ENCODE measurements at places on chromosomes 2 and 18.

DNA sequence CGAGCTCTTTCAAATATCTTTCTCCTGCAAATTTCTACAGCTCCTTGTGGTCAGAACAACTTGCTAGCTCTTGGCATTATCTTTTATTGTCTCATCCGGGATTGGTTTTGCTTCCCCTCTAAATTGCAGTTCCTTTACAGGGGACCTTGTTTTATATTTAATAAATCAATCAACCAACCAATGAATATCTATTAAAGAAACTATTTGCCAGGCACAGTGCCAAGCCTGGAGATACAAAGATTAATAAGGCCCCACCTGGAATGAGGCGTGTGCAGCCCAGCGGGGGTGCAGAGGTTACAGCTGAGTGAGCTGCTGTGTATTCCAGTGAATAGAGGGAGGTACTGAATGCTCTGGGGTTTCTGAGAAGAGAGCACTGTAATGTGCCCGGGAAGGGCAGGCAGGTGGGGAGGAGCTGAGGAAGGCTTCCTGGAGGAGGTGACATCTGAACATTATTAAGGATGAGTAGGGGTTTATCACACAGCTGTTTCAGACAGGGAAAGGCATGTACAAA, 51.8 kb downstream of the LIPG start:
- no peak for DNase-seq

DNA sequence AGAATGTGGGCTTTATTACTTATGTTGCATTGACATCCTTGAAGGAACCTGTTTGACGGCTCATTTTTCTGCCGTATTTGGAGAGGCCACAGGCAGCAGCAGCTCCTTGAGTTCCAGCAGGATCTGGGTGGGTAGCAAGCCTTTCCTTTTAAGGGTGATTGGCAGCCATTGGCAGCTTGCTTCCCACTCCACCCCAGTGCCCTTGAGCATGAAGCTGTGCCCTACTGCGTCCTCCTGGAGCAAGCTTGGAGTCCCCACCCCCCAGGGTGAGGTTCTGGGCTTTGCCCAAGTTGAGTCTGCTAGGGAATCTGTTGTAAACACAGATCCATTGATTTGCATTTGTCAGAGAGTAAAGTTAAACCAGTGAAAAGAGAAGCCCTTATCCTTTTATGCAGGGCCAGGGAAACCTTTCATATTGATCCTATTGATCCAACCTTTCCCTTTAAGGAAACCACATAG, 9.2 kb downstream of the ONECUT2 start:
- no peak for DNase-seq

DNA sequence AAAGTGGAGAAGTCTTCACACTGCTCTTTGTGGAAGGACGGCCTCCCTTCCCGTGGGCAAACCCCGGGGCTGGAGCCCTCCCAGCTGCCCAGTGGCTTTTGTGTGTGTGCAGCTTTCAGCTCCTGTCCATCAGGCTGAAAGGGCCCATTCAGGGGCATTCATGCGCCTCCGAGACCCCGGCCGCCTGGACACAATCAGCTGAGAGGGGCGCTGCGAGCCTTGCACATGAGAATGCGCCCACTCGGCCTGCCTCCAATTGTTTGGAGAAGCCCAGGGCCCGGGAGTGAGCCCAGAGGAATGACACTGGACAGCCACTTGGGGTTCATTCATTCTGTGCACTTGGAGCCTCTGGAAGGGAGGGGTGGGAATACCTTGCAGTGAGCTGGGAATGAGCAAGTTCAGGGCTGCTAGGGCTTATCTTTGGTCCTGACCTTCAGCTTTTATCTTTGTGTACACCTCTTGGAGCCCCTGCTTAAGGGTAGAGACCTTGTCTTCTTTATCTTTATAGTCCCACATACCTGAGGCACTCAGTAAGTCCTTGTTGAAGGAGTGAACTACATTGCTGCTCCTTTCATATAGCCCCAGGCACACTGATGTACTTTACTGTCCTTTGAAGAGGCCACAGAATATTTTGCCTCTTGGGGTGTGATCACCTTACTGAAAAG, 56.5 kb downstream of the TCF7L1 start:
- no peak for DNase-seq

GRCh38 chr18:2847317-2848246, 776 bp downstream of the EMILIN2 start:
- DNase-seq = no peak

DNA sequence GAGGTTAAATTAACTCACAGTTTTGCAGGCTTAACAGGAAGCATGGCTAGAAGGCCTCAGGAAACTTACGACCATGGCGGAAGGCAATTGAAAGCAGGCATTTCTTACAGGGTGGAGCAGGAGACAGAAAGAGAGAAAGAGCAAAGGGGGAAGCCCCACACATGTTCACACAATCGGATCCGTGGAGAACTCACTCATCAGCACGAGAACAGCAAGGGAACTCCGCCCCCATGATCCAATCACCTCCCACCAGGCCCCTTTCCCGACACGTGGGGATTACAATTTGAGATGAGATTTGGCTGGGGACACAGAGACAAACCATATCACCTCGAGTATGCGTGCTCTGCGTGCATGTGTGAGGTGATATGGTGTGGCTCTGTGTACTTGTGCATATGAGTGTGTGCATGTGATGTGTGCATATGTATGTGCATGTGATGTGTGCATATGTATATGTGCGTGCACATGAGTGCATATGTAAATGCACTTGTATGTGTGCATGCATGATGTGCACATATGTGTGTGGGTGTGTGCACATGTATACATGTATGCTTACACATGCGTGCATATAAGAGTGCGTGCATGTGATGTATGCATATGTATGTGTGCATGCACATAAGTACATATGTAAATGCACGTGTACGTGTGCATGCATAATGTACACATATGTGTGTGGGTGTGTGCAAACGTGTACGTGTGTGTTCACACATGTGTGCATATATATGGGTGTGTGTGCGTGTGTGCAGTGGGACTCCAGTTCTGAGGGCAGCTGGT, 108.7 kb upstream of the HDAC4 start:
- DNase-seq = no peak

- DNase-seq = no peak
Measured at GRCh38 chr2:72544554-72544953, 281.3 kb downstream of the EXOC6B start.

DNA sequence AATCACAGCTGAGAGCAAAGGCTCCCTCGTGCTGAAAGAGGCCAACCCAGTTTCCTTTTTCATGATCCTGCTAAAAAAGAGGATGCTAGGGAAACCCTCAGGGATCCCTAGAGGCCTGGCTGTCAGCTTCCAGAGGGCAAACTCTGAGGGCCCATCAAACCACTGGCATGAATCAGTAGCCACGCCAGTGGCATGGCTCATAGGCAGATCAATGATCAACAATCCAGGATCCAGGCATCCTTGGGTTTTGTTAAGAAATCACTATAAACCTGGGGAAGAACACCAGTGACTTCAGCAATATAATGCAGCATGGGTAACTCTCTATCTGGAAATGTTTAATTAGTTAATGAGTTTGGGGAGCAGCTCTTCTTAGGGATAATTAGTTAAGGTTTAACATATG, 286.5 kb downstream of the C1D start:
- no peak for DNase-seq

GRCh38 chr2:61356261-61356957, 114.5 kb downstream of the USP34 start:
- no peak for DNase-seq

DNA sequence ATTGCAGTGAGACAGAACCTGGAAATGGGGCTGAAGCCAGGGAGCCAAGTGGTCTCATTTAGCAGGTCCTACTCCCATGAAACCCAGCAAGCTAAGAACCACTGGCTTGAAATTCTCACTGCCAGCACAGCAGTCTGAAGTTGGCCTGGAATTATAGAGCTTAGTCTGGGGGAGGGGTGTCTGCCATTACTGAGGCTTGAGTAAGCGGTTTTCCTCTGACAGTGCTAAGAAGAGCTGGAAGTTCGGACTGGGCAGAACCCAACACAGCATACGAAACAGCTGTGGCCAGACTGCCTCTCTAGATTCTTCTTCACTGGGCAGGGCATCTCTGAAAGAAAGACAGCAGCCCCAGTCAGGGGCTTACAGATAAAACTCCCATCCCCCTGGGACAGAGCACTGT, 305.7 kb upstream of the SETBP1 start:
- DNase-seq = no peak

DNA sequence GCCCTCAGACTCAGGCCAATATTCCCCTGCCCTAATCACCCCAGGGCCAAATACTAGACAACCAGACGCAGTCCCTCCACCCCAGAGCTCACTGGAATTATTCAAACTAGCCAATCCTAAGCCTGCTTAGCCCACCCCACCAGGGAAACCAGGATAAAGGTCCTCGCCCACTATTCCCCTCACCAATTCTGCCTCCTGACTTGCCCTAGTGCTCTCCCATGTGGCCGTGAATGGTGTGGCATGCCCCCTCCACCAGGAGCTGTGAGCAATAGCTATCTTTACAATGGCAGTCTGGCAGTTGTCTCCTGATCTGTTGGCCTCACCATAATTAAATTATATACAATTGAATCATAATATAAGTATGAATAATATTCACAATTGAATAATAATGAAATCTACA, 42.3 kb downstream of the FAM124B start:
- no peak for DNase-seq

DNA sequence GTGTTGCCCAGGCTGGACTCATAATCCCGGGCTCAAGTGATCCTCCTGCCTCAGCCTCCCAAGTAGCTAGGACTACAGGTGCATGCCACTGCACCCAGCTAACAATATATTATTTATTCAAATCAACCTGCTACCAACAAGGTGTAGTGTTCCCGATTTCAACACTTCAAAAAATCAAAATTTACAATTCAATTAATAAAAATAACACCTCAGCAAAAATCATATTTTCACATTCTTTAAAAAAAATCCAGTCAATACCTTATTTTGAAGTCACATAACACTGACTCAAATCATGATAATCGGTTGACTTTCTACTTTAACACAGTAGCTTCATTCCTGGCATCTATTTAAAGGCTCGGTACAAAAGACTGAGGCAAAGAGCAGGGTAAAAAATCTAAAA, 7.2 kb downstream of the GPR75 start:
- DNase-seq = no peak

DNA sequence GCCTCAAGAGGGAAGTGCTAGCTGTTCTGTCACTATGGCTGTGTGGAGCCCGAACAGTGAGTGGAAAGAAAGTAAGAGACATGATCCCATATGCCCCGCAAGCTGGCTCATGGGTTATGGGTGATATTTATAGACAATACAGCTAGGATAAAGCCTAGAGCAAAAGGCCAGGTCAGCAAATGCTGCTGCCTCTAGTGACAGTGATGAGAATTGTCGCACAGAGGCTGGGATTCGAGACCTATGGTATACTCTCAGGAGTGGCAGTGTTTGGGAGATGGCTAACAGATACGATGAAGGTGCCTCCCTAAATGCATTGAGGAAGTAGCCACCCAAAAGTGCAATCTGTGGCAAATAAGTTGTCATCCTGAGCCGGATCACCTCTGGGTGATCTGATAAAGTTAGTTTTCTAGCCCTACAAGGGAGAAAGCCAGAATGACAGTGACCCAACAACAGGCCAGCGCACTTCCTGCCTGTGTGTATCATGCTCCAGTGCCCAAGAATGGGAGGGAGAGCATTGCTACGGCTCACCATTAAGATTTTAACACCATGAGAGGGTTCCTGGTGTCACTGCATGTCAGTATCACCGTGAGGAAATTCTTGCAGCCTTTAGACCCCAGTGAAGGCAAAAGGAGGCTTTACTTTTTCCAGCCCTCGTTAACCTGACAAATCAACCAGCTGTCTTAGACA, 92.2 kb upstream of the TGFA start:
- no peak for DNase-seq

GRCh38 chr18:78295262-78295661, 684.4 kb upstream of the SALL3 start:
- DNase-seq = no peak

DNA sequence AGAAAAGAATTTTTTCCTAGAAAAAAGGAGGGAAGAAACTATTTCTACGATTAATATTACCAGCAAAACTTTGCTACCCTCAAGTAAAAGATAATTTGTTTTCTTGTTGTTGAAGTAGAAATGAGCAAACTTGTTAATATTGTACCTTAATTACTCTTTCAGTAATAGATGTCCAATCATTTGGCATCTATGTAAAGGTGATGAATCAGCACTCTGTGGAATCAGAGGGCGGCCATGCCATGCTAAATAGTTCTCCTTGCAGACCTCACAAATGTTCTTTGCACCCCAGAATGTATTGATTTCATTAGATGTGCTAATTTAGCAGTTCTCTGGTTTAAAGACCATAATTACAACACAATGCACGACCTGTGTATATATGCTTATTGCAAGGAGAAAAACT, 29.1 kb upstream of the THSD7B start:
- DNase-seq = no peak

DNA sequence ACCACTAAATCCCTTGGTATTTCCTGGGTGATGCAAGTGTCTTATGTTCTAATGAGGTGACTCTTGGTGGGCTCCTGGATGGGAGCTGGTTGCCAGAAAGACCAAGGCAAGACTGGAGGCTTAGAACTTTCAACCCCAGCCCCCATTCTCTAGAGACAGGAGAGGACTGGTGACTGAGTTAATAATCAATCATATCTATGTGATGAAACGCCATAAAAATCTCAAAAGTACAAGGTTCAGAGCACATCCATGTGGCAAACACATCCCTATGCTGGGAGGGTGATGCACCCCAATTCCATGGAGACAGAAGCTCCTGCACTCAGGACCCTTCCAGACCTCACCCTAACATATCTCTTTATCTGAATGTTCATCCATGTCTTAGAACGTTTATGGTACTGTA, 139.5 kb upstream of the LINC00305 start:
- no peak for DNase-seq

GRCh38 chr2:138708682-138709241, 71.4 kb downstream of the NXPH2 start:
- no peak for DNase-seq

All from NCI-H1092 (cell line).